Cortex of kidney (tissue), 1 donor: ENCODE measurements at places on chromosomes 4 and X.

GRCh38 chr4:134695433-134695832 lies 493.8 kb upstream of the PABPC4L start:
- no peak for DNase-seq

- no peak for DNase-seq
Observed at GRCh38 chr4:55183926-55184599, 58.7 kb upstream of the KDR start.

- DNase-seq: no peak
Observed at GRCh38 chrX:132184871-132185270, 34.4 kb downstream of the RAP2C start.

- DNase-seq: no peak
Observed at GRCh38 chrX:16202943-16203342, 35.7 kb downstream of the MAGEB17 start.

GRCh38 chr4:158934996-158935669 lies 166.3 kb downstream of the FNIP2 start:
- DNase-seq: no peak

GRCh38 chrX:31706466-31706865 lies 634.6 kb upstream of the FTHL17 start:
- no peak for DNase-seq

DNA sequence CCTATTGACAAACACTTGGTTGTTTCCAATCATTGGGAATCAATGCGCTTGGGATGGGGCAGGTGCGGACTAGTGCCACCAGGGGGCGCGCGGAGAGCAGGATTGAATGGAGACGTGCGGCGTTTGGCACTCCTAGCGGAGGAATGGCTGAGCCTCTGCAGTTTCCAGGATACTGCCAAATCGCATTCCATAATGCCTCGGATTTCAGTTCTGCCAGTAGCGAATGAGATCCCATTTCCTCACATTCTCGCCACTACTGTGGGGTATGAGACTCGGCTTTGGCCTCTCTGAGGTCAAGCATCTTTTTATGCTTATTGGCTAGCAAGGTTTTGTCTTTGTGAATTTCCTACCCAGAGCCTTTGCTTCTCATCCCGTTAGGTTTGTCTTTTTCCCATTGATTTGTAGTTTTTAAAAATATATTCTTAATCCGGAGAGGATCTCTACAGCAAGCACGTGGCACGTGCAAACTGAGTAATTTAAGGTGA lies 28.7 kb downstream of the CLDN34 start:
- no peak for DNase-seq

DNA sequence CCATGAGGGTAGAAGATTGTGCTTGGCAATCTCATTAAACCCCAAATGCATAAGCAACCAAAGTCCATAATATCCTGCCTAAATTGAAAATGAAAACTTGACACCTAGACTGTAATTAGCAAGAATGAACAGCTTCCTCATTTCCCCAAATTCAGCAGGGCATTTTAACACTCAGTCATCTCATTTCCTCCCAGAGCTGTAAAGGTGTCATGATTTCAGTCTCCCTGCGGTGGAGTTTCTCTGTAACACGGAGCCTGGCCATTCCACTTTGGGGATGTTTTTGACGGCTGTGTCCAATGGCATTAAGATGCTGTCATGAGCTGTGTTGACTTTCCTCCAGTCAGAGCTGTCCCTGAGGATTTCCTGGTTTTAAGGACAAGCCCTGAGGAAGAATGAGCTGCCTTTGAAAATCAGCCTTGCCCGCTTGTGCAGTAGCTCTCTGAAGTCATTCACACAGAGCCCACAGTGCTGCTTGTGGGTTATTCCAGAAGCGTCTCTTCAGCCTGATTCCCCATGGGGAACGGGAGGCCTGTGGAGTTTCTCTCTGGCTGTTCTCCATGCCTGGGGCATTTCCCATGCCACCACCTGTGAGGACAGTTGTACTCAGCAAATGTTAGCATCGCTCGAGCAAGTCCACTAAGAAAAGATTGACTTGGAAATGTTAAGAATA lies 187.0 kb downstream of the MID1 start:
- DNase-seq: no peak

GRCh38 chrX:39484159-39485068 lies 613.3 kb downstream of the BCOR start:
- no peak for DNase-seq

- DNase-seq: no peak
Observed at GRCh38 chr4:40170588-40170987, 26.2 kb upstream of the RHOH start.

DNA sequence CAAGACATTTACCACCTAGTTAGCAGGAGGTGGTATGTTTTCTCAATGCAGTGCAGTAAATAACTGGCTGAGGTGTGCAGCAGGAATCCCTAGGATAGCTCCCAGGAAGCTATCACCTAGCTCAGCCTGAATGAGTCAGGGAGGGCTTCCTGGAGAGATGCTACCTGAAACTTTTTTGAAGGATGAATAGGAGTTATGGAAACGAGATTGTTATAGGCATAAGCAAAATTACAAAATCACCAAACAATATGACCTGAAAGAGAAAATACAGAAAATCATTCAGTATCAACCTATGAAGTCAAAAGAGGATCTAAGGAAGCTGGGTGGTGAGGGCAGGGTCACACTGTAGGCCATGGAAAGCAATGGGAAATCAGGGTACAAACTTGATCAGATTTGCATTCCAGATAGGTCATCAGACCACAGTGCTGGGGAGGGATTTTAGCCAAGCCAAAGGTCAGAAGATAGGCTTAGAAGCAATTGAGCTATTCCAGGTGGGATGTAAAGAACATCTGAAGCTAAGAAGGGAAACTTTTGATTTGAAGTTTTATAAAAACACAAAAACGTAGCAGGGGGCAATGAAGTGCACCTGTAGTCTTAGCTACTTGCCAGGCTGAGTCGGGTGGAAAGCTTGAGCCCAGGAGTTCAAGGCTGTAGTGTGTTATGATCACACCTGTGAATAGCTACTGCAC lies 11.3 kb downstream of the AREG start:
- DNase-seq: no peak

DNA sequence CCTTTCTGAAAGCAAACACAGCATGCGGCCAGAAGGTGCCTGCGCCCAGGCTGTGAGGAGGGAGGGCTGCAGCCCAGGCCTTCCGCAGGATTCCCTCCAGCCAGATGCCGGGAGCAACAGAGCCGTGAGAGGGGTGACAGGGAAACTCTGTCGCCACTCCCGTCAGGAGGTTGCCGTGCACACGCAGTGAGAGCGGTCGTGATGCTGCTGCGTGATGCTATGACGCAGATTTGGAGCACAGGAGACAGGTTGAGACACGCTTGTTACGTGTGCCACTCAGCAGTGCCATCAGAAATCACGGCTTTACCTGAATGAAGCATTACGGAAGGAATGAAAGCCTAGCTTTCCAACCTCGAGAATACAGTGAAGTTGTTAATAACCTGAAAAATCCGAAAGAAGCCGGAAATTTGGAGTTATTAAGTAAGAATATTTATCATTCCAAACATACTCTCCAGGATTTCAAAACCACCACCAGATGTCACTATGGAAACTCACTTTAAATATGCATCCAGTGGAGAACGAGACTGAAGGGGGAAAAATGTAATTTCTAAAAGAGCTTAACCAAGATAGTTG lies 54.4 kb downstream of the FAT1 start:
- DNase-seq: no peak

DNA sequence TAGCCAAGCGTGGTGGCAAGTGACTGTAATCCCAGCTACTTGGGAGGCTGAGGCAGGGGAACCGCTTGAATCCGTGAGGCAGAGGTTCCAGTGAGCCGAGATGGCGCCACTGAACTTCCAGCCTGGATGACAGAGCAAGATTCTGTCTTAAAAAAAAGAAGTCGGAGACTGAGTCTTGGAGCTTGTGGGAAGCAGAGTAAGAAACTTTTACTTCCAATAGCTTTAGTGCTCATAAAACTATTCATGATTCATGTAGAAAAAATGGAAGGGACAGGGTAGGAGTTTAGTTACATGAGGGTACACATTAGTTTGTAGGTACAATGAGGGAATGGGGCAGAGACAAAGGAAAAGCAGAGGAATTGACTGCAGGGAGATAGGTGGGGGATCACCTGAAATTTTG lies 19.3 kb downstream of the RAP2C start:
- DNase-seq: no peak

DNA sequence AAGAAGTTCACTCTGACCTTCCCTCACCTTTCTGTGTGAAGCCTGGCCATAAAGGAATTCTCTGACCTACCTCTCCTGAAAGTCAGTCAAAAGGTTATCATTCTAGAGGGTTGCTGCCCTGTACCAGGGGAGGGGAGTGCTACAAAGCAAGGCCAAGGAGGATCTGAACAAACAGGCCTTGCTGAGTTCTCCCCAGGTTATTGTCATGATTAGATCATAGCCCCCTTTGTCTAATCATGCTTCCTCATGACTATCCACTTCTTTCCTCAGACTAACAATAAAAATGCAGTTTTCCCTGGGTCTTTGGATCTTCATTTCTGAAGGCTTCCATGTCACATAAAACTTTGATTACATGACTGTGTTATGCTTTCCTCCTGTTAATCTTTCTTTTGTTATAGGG lies 472.0 kb downstream of the IQCM start:
- no peak for DNase-seq

GRCh38 chr4:92266521-92266920 lies 37.2 kb upstream of the GRID2 start:
- no peak for DNase-seq

- no peak for DNase-seq
Observed at GRCh38 chrX:29913647-29914046, 301.7 kb upstream of the MAGEB2 start.

GRCh38 chrX:110089656-110090403 lies 86.9 kb downstream of the TMEM164 start:
- no peak for DNase-seq

- DNase-seq: no peak
Observed at GRCh38 chr4:158782551-158783360, 13.9 kb downstream of the FNIP2 start.

DNA sequence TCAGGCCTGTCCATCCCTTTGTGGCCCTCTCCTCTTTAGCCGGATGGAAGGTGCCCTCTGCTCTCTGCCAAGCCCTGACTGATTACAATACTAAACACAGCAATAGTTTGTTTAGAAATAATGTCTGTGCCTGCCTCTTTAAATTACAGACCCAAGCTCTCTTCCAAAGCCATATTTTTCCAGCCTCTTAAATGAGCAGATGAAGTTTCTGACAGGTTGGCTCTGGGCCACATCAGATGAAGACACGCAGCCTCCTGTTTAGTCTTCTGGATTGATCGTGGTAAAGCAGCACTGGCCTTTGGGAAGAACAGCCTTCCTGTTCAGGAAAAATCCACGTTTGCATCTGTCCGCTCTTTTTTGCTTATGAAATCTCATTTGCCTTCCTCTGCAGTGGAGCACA lies 133.6 kb downstream of the CPE start:
- no peak for DNase-seq

DNA sequence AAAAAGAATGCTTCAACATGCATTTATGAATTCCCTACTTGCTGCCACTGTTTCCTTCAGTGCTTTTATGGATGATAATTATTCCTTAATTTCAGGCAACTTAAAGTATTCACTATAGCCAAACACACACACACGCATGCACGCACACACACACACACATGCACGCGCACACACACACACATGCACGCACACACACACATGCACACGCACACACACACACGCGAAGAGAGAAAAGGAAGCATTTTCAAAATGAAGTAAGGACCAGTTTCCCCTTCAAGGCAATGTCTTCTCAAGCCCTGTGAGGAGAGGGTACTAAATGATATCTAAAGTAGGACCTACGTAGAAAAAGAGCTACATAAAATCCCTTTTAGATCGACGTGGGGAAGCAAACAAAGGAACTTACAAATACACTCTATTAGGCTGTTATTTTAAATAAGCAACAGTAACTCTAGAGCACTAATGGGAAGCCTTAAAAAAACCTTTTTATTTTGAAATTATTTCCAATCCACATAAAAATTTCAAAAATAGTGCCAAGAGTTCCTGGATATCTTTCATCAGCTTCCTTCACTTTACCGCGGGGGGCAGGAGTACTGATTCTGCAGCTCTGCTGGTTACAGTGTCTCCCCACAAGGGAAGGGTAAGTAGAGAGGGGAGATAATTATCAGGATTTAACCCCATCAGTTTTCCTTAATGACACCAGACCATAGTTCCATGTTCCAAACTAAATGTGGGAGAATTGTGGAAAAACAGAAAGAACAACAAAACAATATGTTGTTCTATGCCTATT lies 13.7 kb downstream of the IRF2 start:
- DNase-seq: no peak

- no peak for DNase-seq
Observed at GRCh38 chr4:7183161-7183560, 9.2 kb upstream of the SORCS2 start.
